Caco-2 (cell line): ENCODE measurements at places on chromosomes 7 and 10. TPM values are rescaled to one million over a fixed set of nuclear protein-coding genes. Genes with fewer than 3 reads are reported as not detected.

DNA sequence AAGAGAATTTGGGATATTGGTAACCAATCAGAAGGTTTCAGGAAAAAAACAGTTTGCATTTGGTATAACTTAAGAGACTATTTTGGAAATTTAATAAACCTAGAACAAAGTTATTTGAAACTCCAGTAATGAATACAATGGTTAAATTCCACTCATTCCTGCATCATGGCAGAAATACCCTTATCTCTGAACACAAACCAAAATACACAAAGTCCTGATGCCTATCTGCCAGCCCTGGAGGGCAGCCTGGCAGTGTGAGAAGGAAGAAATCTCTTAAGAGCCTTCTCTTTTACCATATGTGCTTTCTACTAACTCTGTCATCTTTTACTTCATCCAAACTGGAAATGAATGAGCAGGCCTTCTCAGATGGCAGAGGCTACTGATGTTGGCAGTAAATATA, 147.1 kb upstream of the LYZL1 start:
- H3K4me1 ChIP-seq = peaks cover 32% of the 10 kb centered on the region
- H3K27me3 ChIP-seq = no peaks in the 10 kb centered on the region
- H3K4me3 ChIP-seq = no peak overlapping the region
- H3K36me3 ChIP-seq = no peaks in the 10 kb centered on the region
- DNase-seq = no peak

GRCh38 chr10:32141018-32141807, 85.0 kb upstream of the KIF5B start:
- H3K27ac ChIP-seq = no peak overlapping the region
- H3K36me3 ChIP-seq = no peaks in the 10 kb centered on the region
- DNase-seq = no peak
- no peaks in the 10 kb centered on the region for H3K27me3 ChIP-seq

DNA sequence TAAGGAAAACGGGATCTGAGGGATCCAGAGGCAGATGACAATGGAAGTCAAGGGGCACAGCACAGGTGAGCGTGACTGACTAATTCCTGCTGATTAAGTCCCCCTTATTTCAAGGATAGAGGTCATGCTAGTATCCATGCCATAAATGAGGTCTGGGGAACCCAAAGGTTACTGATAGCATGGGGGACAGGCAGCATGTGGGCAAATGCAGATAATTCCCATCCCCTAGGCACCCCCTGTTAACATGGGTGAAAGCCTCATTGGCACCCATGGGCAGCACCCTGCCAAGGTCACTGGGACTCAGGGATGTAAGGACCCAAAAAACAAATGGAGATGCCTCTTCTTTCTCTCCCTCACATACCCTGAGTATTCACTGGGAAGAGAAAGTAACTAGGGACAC, 139.7 kb downstream of the WDR11 start:
- H3K27me3 ChIP-seq = no peaks in the 10 kb centered on the region
- H3K4me1 ChIP-seq = no peaks in the 10 kb centered on the region
- H3K36me3 ChIP-seq = peaks cover 1% of the 10 kb centered on the region; the same call in 1 of the 2 replicates
- no peak overlapping the region for H3K4me3 ChIP-seq

- H3K4me3 ChIP-seq = no peak overlapping the region
- no peak for DNase-seq
- H3K27ac ChIP-seq = no peak overlapping the region
- H3K36me3 ChIP-seq = no peaks in the 10 kb centered on the region
- peaks cover 3% of the 10 kb centered on the region; the same call in 1 of the 2 replicates for H3K27me3 ChIP-seq
These were observed 16.2 kb upstream of the UTF1 start for GRCh38 chr10:133213641-133214467.

DNA sequence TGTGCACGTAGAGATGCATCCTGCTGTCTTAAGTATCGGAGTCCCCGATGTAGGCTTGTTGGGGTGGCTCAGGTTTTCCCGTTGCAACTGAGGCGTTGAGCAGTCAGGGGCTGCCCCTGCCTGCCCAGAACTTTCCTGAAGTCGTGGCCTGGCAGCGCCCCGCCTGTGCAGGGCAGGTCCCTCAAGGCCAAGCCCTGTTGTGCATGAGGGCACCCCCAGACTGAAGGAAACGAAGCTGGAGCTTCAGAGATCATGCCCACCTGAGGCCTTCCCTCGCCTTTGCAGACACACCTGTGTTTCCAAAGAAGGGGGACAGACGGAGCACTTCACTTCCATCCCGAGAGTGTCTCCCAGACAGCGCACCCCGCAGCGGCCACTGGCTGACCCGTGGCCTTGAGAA, 121.1 kb downstream of the NKX6-2 start:
- no peaks in the 10 kb centered on the region for H3K4me1 ChIP-seq
- no peaks in the 10 kb centered on the region for H3K36me3 ChIP-seq
- no peaks in the 10 kb centered on the region for H3K27me3 ChIP-seq
- DNase-seq = no peak
- H3K4me3 ChIP-seq = no peak overlapping the region

GRCh38 chr7:132680590-132680989, 104.3 kb upstream of the PLXNA4 start:
- no peaks in the 10 kb centered on the region for H3K4me1 ChIP-seq
- no peak for DNase-seq
- H3K36me3 ChIP-seq = no peaks in the 10 kb centered on the region
- no peak overlapping the region for H3K27ac ChIP-seq

DNA sequence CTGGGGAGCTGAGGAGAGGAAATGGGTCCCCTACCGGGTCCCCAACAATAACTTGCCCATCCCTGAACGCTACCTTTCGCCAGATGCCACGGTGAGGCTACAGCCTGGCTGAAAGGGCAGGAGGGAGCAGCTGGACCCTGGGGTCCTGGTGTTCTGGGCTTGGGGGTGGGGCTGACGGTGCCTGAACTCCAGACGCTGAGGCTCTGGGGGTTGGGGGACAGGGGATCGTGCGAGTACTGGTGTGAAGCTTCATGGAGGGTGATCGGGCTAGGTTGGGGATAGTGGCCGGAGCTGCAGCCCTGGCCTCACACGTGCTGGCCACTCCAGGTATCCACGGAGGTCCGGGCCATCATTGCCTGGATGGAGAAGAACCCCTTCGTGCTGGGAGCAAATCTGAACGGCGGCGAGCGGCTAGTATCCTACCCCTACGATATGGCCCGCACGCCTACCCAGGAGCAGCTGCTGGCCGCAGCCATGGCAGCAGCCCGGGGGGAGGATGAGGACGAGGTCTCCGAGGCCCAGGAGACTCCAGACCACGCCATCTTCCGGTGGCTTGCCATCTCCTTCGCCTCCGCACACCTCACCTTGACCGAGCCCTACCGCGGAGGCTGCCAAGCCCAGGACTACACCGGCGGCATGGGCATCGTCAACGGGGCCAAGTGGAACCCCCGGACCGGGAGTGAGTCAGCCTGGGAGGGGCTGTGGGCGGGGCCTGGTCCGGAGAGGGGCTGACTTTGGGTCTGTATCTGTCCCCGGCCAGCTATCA, 8.3 kb downstream of the AEBP1 start:
- H3K4me1 ChIP-seq = no peaks in the 10 kb centered on the region
- H3K27ac ChIP-seq = no peak overlapping the region
- no peaks in the 10 kb centered on the region; the same call in 1 of the 2 replicates for H3K36me3 ChIP-seq

The CCDC7 gene
- total RNA-seq = 0.72 and 1.2 TPM in 2 replicates

GRCh38 chr7:40305229-40305628, 170.4 kb downstream of the SUGCT start:
- no peak overlapping the region for H3K4me3 ChIP-seq
- H3K36me3 ChIP-seq = no peaks in the 10 kb centered on the region
- no peak for DNase-seq
- no peaks in the 10 kb centered on the region for H3K4me1 ChIP-seq
- no peaks in the 10 kb centered on the region for H3K27me3 ChIP-seq

The ALOX5 gene
- total RNA-seq = not detected in 2 replicates

DNA sequence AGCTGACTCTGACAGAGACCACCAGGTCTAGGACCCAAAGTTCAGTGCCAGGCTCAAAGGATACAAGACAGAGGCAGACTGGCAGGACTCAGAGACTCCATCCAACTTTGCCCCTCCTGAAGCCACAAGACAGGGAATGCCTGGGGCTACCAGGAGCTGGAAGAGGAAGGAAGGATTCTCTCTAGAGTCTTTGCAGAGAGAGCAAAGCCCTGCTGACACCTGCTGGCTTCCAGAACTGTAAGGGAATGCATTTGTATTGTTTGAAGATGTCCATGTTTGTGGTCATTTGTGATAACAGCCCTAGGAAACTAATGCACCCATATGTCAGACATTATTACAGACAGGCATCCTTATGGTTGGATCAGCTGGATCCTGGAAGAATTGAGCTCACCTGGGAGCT, 132.3 kb upstream of the C7orf33 start:
- H3K4me3 ChIP-seq = no peak overlapping the region
- H3K27me3 ChIP-seq = no peaks in the 10 kb centered on the region
- H3K4me1 ChIP-seq = peaks cover 18% of the 10 kb centered on the region
- no peaks in the 10 kb centered on the region for H3K36me3 ChIP-seq
- peak; percentile 9 for DNase-seq
- H3K27ac ChIP-seq = peak overlapping the region; percentile 40

- no peaks in the 10 kb centered on the region for H3K36me3 ChIP-seq
- no peak overlapping the region for H3K27ac ChIP-seq
- H3K4me3 ChIP-seq = no peak overlapping the region
- no peak for DNase-seq
- H3K27me3 ChIP-seq = no peaks in the 10 kb centered on the region
These were observed 136.7 kb downstream of the KIF20B start for GRCh38 chr10:89838044-89838615.

GRCh38 chr7:132398253-132398925, 177.9 kb downstream of the PLXNA4 start:
- no peaks in the 10 kb centered on the region for H3K36me3 ChIP-seq
- no peaks in the 10 kb centered on the region for H3K4me1 ChIP-seq
- no peak overlapping the region for H3K27ac ChIP-seq

- no peak for DNase-seq
- no peak overlapping the region for H3K27ac ChIP-seq
- H3K27me3 ChIP-seq = no peaks in the 10 kb centered on the region
- H3K4me3 ChIP-seq = no peak overlapping the region
- no peaks in the 10 kb centered on the region; the same call in 1 of the 2 replicates for H3K36me3 ChIP-seq
These were observed 91.4 kb downstream of the TPST1 start for GRCh38 chr7:66296557-66296956.

The ARHGAP19 gene
- total RNA-seq = 13.9 and 15.9 TPM in 2 replicates

- no peak overlapping the region for H3K27ac ChIP-seq
- H3K36me3 ChIP-seq = no peaks in the 10 kb centered on the region
- peak; percentile 14 for DNase-seq
- no peak overlapping the region for H3K4me3 ChIP-seq
These were observed 78.5 kb downstream of the OAT start for GRCh38 chr10:124340033-124340760.

The CYP3A7 gene
- not detected in 2 replicates for total RNA-seq

GRCh38 chr7:102195361-102195760, 91.3 kb upstream of the SH2B2 start:
- H3K27ac ChIP-seq = peak overlapping the region; percentile 29
- no peaks in the 10 kb centered on the region for H3K27me3 ChIP-seq
- H3K4me1 ChIP-seq = no peaks in the 10 kb centered on the region
- H3K36me3 ChIP-seq = peaks cover 3% of the 10 kb centered on the region; the same call in 1 of the 2 replicates
- DNase-seq = no peak

DNA sequence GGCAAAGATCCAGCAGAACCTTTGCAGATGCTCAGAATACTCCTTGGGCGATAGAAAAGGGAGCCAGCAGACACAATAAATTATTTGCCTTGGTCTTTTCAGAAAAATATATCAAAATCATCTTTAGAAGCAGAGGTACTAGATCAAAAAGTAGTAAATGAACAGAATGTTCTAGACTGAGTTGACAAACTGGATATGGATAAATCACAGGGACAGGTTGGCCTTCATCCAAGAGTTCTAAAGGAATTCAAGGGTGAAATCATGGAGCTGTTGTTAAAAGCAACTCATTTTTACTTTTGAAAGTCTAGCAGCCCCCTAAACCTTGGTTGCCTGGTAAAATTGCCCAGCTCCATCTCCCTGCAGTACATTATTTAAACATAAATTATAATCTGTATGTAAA, 99.1 kb downstream of the PLCE1 start:
- H3K4me1 ChIP-seq = no peaks in the 10 kb centered on the region
- no peaks in the 10 kb centered on the region for H3K27me3 ChIP-seq
- no peaks in the 10 kb centered on the region for H3K36me3 ChIP-seq

The ZNF485 gene
- 7.3 and 8.6 TPM in 2 replicates for total RNA-seq

DNA sequence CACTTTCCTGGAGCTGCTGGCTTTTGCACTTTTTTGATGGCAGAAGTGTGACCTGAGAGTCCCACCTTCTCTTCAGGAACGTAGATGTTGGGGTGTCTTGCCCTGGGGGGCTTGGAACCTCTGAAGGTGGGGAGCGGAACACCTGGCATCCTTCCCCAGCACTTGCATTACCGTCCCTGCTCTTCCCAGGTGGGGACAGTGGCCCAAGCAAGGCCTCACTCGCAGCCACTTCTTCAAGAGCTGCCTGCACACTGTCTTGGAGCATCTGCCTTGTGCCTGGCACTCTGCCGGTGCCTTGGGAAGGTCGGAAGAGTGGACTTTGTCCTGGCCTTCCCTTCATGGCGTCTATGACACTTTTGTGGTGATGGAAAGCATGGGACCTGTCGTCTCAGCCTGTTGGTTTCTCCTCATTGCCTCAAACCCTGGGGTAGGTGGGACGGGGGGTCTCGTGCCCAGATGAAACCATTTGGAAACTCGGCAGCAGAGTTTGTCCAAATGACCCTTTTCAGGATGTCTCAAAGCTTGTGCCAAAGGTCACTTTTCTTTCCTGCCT, 31.1 kb downstream of the PFKFB3 start:
- H3K36me3 ChIP-seq = peaks cover 2% of the 10 kb centered on the region; the same call in 1 of the 2 replicates
- no peak overlapping the region for H3K4me3 ChIP-seq
- H3K4me1 ChIP-seq = no peaks in the 10 kb centered on the region
- DNase-seq = no peak
- H3K27me3 ChIP-seq = no peaks in the 10 kb centered on the region

- H3K27me3 ChIP-seq = no peaks in the 10 kb centered on the region
- H3K4me1 ChIP-seq = peaks cover 26% of the 10 kb centered on the region
- DNase-seq = peak; percentile 62
These were observed 575 bp downstream of the DLG5 start for GRCh38 chr10:77925795-77926565.

The NPY gene
- not detected in 2 replicates for total RNA-seq

GRCh38 chr7:149500201-149500600, 2.6 kb upstream of the ZNF746 start:
- no peaks in the 10 kb centered on the region for H3K36me3 ChIP-seq
- H3K4me1 ChIP-seq = peaks cover 8% of the 10 kb centered on the region; the same call in 1 of the 2 replicates
- no peak for DNase-seq
- H3K27me3 ChIP-seq = no peaks in the 10 kb centered on the region
- no peak overlapping the region for H3K4me3 ChIP-seq

The ZPBP gene
- not detected in 2 replicates for total RNA-seq

DNA sequence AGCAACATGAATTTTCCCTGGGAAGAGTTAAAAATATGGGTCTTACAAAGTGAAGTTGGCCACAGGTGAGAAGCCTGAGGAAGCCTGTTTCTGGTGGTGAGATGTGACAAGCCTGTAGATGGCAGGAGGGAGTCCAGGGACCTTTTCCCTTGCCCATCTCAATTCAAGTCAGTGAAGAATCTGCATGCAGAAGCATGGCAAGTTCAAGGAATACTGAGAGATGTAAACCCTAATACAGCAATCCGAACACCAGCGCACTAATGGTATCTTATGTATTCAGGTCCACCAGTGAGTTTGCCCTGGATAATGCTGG, 73.6 kb downstream of the RHOBTB1 start:
- H3K4me3 ChIP-seq = no peak overlapping the region
- H3K36me3 ChIP-seq = no peaks in the 10 kb centered on the region
- H3K4me1 ChIP-seq = no peaks in the 10 kb centered on the region
- no peak overlapping the region for H3K27ac ChIP-seq
- H3K27me3 ChIP-seq = no peaks in the 10 kb centered on the region

- no peaks in the 10 kb centered on the region for H3K27me3 ChIP-seq
- H3K27ac ChIP-seq = no peak overlapping the region
- H3K36me3 ChIP-seq = no peaks in the 10 kb centered on the region
- H3K4me3 ChIP-seq = no peak overlapping the region
- H3K4me1 ChIP-seq = no peaks in the 10 kb centered on the region
These were observed 13.7 kb upstream of the EBF3 start for GRCh38 chr10:129977794-129978193.

The ZNF511 gene
- 98.5 and 112 TPM in 2 replicates for total RNA-seq
